Kidney (tissue), 22 donors: ENCODE measurements at places on chromosomes 13 and 19. TPM values are rescaled to one million over a fixed set of nuclear protein-coding genes. Genes with fewer than 3 reads are reported as not detected.

Gene FPR1
- total RNA-seq = 16.6 TPM

- H3K27me3 ChIP-seq = no peaks in the 10 kb centered on the region
- no peak overlapping the region for H3K4me3 ChIP-seq
- no peaks in the 10 kb centered on the region for H3K4me1 ChIP-seq
- no peaks in the 10 kb centered on the region for H3K36me3 ChIP-seq
These were observed 125.3 kb downstream of the KATNAL1 start for GRCh38 chr13:30181888-30182651.

DNA sequence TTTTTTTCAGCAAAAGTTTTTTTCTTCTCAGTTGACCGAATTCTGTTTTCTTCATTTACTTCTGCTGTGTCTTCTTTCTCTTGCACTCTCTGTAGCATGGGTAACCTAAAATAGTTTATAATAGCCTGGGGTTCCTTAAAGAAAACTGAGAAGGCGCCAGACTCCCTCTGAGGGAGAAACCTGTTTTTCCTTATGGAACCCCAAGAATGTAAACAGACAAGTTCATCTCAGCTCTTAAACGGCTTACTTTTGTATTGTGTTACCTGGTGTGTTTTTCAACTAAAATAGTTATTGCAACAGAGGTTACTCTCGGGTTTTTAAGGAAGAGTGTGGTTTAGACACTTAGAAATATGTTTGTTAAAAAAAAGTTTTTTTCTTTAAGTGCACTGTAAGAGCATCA is 23.8 kb upstream of the TM9SF2 start:
- no peaks in the 10 kb centered on the region for H3K36me3 ChIP-seq
- no peaks in the 10 kb centered on the region for H3K27me3 ChIP-seq
- H3K4me1 ChIP-seq = no peaks in the 10 kb centered on the region
- DNase-seq = no peak
- H3K27ac ChIP-seq = no peak overlapping the region
- no peak overlapping the region for H3K4me3 ChIP-seq

- H3K27me3 ChIP-seq = no peaks in the 10 kb centered on the region
- peak overlapping the region; percentile 93 for H3K27ac ChIP-seq
- peaks cover 5% of the 10 kb centered on the region for H3K4me1 ChIP-seq
- peak overlapping the region; percentile 100 for H3K4me3 ChIP-seq
These were observed 1419.8 kb downstream of the UQCRFS1 start for GRCh38 chr19:27793128-27793643.

DNA sequence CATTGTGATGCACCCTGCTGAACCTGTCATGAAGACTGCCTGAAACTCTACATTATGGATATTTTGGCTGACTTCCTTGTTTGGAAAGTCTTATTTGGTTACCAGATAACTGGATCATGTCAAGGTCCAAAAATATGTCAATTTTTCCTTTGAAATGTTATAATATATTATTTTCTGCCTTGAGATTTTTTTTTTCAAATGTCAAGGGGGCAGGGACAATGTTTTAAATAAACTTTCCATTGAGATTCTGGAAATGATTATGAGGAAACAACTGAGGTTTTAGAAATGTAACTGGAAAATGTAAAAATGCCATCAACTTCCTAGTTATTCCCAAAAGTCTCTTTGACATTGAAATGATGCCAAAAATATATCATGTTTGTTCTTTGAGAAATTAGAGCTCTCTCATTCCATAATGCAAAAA is 117.0 kb downstream of the RFC3 start:
- H3K4me1 ChIP-seq = peaks cover 2% of the 10 kb centered on the region
- peak; percentile 16 for DNase-seq
- H3K27me3 ChIP-seq = no peaks in the 10 kb centered on the region
- H3K4me3 ChIP-seq = no peak overlapping the region

DNA sequence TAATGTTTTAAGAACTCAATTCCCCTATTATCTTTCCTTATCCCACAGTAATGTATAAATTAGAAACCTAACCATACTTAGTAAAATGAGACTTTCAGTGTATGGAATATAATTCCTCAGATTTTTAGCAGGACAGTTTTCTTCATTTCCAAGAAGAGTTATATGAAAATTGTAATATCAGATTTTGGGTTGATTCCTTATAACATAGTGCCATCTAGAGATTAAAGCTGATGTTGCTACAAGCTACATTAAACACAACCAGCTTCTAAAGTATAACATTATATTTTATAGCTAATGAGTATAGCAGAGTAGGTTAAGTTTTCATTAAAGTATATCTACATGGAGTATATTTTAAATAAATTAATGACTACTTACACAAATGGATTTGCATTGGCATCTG is 99.7 kb upstream of the MIR17HG start:
- no peaks in the 10 kb centered on the region for H3K4me1 ChIP-seq
- H3K4me3 ChIP-seq = no peak overlapping the region
- H3K27me3 ChIP-seq = no peaks in the 10 kb centered on the region
- no peak overlapping the region for H3K27ac ChIP-seq
- DNase-seq = peak; percentile 26
